Spleen (tissue), 13 donors: ENCODE measurements at places on chromosomes 12 and 14. TPM values are rescaled to one million over a fixed set of nuclear protein-coding genes. Genes with fewer than 3 reads are reported as not detected.

GRCh38 chr12:19491863-19492262, 52.6 kb downstream of the AEBP2 start:
- DNase-seq = no peak

GRCh38 chr12:82600379-82600778, 86.3 kb upstream of the TMTC2 start:
- no peak for DNase-seq

DNA sequence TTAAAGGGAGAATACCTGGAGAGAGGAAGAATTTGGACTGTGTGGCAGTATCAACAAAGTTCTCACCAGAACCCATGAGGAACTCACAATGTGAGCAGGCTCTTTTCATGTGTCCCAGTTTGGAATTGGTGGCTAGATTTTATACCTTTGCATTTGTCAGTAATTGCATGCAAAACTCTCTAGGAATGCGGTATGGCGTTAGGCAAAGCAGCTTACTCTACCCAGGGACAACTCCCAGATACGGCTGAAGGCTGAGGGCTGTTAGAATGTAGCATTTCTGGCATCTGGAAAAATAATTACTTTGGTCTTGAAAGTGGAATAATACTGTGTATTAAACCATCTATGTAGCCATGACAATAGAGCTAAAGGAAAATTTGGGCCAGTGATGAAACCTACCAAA, 635.5 kb downstream of the SLC16A7 start:
- DNase-seq = no peak

GRCh38 chr12:122228092-122228491, 2.2 kb upstream of the DIABLO start:
- DNase-seq = no peak

DNA sequence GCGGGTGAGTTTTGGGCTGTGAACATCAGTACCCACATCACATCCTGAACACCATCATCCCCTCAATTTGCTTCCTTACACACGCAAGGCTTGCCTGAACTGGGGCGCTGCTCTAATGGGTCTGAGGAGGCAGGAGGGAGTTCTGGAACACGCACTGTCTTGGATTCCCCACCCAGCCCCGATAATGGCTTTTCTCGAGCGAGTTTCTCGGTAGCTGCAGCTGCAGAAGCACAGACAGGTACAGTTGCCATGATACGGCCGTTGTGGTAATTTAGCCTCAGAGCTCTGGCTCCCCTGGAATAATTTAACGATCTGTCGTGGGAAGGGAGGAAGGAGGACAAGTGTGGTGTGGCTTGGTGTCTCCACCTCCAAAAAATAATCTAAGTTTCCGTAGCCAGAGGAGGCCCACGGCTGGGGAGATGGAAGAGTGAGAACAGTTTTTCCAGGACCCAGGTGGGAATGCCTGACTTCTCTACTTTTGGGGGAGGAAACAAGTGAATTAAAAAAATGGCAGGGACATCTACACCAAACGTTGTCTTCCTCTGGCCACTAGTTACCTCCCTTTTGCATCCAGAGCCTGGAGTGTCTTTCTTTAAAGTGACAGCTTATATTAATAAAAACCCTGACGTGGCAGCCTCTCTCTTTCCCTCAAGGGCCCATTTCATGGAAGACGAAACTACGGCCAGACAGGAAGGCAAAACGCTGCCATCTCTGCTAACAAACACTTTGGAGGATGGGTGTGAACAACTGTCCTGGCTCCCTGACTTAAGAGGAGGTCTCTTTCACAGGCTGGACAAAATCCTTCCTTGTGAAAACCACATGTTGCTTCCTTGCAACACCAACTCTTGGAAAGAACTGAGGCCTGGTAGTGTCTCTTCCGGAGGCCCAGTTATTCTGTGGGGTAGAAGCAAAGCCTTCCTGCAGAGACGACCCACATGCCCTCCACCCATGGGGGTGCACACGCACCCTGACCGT, 84.8 kb downstream of the RBM19 start:
- DNase-seq = no peak

ARHGEF25 gene
- polyA plus RNA-seq = 22.5 TPM

SERPINA1 gene
- polyA plus RNA-seq = 28.4 TPM

HOXC13 gene
- not detected for polyA plus RNA-seq
